Central memory CD4-positive, alpha-beta T cell (primary cell): ENCODE measurements at places on chromosomes 1 and 21.

DNA sequence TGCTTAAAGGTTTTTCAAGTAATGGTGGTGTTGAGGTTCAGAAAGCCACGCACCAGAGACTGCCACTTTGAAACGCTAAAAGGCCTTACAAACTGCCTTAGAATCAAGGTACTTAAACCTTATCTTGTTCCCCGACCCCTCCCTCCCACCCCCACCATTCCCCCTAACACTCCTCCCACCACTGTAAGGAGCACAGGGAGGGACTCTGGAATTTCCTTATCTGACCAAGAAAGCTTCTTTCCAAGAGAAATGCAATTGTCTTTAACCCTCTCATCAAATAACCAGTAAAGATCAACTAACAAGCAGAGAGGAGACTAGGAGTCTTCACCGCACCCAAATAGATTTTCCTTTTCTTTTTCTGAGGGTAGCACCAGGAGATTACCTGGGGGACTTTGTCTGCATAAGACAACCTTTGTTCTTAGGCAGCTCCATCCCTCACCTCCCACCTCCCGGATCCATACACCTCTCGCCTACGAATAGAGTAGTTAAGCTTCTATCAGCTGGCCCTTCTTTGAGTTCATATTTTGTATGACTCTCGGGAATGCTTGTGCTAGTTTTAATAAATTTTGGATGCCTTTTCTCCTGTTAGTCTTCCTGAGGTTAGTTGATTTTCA lies 137.7 kb upstream of the ADGRL2 start:
- no peak for DNase-seq

GRCh38 chr21:28884481-28884880 lies 108.2 kb downstream of the LTN1 start:
- DNase-seq, result no peak

DNA sequence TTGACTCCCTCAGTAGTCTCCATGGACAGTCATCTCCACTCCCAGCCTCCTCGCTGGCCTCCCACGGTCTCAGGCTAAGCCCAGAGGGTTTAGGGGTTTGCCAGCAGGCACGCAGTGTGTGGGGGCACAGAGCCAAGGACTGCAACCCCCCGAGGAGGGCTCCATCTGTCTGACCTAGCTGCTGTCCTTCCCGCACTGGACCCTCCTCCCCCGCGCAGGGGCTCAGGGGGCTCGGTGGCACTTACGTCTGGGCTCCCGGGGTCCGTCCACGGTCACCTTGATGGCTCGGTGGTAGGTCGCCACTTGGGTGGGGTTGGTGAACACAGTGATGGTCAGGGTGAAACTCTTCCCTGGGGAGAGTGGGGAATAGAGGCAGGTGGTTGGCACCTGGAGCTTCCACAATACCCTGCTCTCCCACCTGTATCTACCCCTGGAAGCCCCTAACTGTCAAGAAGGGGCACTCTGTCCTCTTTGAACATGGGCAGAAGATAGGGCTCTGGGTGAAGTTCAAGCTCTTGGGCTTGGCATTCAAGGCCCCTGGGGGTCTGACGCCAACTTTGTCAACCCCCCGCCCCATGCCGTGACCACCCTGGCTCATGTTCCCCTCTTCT lies 11.0 kb downstream of the RUNX3 start:
- DNase-seq, result no peak

DNA sequence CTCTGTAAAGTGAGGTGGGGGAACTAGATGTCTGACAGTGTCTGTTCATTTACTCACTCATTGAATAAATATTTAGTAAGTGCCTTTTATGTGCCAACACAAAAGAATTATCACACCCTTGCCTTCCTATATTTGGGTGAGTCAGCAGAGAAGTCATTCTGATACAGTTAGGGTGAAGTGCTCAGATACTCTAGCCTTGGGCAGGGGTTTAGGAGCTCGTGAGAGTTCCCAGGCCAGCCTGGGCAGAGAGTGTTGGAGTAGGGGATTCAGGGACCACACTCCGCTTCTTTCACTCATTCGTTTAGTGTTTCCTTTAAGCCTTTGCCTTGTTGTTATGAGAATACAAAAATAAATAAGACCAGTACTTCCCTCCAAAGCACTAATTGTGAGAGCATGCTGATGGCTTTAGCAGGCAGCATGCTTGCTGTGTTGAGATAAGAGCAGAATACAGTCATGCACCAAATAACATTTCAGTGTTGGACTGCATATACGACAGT lies 83.9 kb downstream of the DYRK1A start:
- DNase-seq, result no peak

DNA sequence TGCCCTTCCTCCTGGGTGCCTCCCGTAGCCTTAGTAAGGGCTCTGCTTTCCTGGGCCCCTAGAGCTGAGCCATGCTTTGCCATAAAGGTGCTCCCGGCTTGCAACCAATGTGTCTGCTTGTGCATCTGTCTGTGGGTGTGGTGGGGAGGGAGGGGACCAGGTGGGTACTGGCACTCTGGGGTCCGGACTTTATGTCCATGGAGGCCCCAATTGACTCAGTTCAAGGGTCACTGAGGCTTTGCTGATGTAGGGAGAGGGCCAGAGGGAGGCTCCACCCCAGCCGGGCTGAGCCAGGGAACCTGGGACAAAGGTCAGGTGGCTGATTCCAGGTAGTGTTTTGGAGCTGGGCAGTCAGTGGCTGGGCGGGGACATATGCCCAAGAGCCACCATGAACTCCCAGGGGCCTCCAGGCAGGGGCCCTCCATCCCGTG lies 15.0 kb downstream of the TNFRSF25 start:
- no peak for DNase-seq
